CD4-positive, alpha-beta T cell treated with Interleukin-17A for 4 hours (primary cell): ENCODE measurements at places on chromosomes 12 and 14.
A peak's percentile ranks its signal among the peaks of the same experiment; 100 is the strongest.

GRCh38 chr12:2298556-2299200 is 245.9 kb downstream of the CACNA1C start:
- no peak for DNase-seq

DNA sequence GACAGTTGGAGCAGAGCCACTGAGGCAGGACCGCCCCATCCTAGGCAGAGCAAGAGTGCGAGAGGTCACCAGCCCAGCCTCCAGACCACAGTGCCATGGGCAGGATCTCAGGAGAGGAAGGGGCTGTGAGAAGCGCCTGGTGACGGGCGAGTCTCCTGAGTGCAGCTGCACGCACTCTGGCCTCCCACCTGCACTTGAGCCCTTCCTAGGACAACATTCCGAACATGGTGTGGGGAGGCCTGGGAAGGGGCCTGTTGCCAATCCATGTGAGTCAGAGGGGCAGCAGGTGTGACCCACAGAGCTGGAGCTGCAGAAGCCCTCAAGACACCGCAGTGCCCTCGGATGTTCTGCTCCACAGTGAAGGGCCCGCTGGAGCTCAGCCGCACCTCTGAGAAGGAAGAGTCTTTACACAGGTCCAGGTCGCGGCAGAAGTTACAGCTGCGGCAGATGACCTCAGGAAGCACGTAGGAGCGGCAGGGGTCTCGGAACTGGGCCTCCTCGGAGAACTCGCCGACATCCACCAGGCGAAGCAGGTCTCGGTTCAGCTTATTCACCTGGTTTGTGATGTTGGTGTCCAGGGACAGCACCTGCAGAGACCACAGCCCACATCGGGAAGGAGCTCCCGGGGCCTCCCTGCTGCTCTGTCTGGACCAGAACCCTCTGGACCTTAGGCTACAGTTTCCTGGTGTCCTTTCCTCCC is 7.3 kb downstream of the P2RX2 start:
- no peak for DNase-seq

GRCh38 chr14:61396279-61396678 is 74.9 kb downstream of the PRKCH start:
- DNase-seq = no peak

DNA sequence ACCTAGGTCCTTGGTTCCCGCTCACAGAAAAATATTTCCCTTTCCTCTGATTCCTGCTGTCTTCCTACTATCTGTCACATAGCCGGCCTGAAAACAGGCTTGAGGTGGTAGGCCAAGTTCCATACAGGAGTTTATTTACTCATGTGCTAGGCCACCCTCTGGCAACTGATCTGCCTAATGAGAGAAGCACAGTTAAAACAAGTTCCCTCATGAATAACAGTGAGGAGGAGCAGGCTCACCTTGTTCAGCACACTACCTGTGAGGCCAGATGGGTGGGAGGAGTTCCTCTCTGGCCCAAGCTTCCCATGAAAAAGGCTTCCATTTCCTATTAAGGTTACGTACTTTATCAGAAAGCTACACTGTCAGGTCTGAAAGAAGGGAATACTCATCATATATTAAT is 206.0 kb downstream of the MYRFL start:
- DNase-seq = no peak

GRCh38 chr14:92789457-92790089 is 4.5 kb upstream of the GOLGA5 start:
- DNase-seq = no peak

- peak; percentile 64 for DNase-seq
These were observed 30.5 kb upstream of the PLEKHG3 start for GRCh38 chr14:64673748-64674147.

DNA sequence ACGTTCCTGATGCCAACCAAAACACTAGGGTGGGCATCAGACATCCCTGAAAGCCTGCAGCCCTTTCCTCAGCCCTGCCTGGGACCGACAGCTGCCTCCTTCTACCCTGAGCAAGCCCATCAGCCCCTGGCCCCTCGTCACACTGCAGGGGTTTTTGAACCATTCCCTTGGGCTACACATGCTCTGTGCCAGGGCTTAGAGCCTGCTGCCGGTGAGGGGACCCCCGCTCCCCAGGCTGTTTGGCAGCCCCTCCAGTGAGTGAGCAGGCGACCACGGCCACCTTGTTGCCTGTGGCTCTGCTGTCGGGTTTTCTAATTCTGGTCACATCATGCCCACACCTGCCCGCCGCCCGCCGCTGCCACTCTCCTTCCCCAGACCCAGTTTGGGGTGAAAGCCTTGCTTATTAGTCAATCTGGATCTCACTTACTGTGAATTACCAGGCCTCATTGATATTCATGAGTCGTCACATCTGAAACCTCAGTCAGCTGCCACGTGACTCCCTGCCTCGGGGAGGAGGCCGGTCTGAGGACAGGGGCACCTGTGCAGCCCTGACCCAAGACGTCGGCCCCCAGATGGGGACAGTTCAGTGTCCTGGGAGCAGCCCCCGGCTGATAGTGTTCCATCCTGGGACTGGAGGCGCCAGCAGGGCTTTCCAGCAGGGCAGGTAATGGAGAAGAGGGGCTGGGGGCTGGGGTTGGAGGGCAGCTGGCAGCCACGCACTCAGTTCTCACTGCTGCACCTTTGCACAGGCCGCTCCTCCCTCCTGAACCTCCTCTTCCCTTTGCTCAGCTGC is 163.0 kb downstream of the RBM19 start:
- no peak for DNase-seq

- DNase-seq = no peak
These were observed 116.8 kb downstream of the RIN3 start for GRCh38 chr14:92630367-92630766.

DNA sequence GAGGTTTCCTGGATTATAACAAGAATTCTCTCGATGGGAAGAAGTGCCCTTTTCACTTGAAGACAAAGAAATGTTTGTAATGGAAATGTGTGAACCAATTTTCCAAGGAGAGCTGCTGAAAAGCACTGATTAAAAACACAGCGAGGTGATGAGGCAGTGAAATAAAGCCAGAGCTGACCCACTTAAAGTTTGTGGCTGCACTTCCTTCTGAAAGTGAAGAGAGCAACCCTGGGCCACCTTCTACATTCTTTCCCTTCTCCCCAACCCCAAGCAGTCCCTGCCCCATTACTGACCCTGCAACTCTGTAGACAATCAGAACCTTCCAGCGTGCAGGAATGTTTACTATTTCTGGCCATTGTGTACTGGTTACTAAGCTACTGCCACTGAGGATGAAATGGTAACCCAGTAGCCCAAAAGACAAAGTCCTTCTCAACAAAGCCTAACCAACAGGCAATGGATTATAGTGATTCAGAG is 173.9 kb downstream of the TTC7B start:
- no peak for DNase-seq

- DNase-seq = no peak
These were observed 100.7 kb downstream of the PPP2R5C start for GRCh38 chr14:101862177-101862576.

DNA sequence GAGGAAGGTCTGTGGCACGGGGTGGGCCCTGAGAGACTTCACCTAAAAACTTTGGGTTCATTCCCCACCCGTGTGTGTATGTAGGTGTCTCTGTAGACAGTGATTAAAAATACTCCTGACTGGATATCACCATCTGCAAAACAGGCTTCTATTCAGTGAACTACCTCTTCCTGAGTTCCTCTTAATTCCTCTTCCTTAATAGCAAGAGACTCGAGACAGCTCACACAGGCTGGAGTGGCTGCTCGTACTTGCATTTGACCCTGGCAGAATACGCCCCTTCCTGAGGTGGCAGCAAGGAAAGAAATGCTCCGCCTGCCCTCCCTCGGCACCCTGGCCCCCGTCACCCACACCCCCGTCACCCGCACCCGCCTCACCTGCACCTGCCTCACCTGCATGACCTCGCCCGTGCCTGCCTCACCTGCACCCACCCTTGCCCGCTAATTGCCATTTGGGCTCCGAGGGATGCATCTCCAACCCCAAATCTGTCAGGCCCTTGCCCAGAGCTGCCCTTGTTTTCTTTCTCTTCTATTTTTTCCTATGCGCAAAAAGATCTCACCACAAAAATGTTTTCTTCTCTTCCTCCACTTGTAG is 90.0 kb downstream of the FBXL14 start:
- DNase-seq = no peak
